G401 (cell line): ENCODE measurements at places on chromosomes 11 and 22.

GRCh38 chr22:24053481-24054226 lies 42.5 kb downstream of the CABIN1 start:
- DNase-seq = no peak

GRCh38 chr11:83612891-83613766 lies 327.0 kb upstream of the CCDC90B start:
- peak; percentile 71 for DNase-seq

GRCh38 chr22:42673898-42674401 lies 24.8 kb upstream of the CYB5R3 start:
- no peak for DNase-seq

GRCh38 chr11:86176165-86176884 lies 68.2 kb upstream of the EED start:
- no peak for DNase-seq

DNA sequence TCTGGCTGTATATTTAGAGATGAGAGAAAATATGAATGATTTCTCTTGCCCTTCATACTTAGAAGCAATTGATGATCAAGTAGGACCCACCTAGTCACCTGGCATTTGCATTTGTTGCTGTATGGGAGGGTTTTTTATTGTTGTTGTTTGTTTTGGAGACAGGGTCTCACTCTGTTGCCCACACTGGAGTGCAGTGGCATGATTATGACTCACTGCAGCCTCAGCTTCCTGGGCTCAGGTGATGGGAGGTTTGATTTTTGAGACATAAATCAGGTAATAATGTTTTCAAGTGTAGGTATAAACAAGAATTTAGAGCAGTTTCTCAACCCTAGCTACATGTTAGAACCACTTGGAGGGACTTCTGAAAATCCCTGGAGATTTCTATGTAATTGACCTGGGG lies 63.0 kb downstream of the TNRC6B start:
- DNase-seq = no peak

- DNase-seq = peak; percentile 87
These were observed 33.5 kb upstream of the GNAZ start for GRCh38 chr22:23036684-23037428.

- no peak for DNase-seq
These were observed 3.2 kb upstream of the CACNA1I start for GRCh38 chr22:39567135-39567946.

GRCh38 chr22:38419121-38419857 lies 35.7 kb downstream of the KCNJ4 start:
- no peak for DNase-seq

- no peak for DNase-seq
These were observed 27.6 kb downstream of the APLP2 start for GRCh38 chr11:130097285-130097684.

DNA sequence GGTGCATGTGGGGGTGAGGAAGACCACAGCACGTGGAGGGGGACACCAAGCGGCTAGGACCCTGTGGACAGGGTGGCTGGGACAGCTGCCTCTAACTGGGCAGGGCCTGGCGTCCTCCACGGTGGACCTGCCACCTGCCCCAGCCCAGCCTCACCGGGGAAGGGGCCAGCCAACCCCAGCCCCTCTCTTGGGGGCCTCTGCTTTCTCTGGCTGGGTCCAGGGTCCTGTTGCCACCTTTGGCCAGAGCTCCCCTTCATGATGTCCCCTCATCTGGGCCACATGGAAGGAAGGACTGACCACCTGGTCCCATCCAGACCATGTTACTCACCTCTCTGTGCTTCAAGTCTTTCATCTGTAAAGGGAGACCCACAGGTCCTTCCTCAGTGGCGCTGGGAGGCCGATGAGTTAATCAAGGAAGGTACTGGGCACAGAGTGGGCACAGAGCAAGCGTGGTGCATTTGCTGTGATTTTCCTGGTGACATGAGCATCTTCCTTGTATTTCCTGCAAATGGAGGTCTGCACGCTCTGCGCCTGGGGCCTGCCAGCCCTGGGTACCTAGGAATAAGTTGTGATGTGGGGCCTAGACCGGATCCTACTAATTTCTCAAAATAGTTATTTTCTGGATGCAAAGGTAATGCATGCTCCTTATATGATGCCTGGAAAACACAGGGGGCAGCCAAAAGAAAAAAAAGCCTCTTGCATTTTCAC lies 538.4 kb downstream of the TBC1D22A start:
- DNase-seq = no peak

GRCh38 chr11:120974466-120974865 lies 49.4 kb upstream of the TBCEL start:
- no peak for DNase-seq

DNA sequence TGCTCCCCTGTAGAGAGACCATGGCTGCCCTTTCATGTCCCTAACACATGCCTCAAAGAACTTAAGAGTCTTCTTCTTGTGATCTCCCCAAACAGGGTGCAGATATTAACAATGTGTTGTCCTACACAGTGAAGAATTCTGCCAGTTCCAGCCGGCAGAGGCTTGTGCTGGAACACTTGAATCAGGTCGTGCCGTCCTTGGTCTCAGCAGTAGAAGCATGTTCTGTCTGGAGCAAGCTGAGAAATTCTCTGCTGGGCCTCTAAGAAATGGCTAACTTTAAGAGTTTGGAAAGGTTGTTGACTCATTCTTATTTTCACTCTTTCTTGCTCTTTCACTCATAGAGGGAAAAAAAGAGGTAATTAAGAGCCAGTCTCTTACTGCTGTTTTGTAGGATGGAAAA lies 71.1 kb upstream of the SLC25A18 start:
- peak; percentile 74 for DNase-seq

DNA sequence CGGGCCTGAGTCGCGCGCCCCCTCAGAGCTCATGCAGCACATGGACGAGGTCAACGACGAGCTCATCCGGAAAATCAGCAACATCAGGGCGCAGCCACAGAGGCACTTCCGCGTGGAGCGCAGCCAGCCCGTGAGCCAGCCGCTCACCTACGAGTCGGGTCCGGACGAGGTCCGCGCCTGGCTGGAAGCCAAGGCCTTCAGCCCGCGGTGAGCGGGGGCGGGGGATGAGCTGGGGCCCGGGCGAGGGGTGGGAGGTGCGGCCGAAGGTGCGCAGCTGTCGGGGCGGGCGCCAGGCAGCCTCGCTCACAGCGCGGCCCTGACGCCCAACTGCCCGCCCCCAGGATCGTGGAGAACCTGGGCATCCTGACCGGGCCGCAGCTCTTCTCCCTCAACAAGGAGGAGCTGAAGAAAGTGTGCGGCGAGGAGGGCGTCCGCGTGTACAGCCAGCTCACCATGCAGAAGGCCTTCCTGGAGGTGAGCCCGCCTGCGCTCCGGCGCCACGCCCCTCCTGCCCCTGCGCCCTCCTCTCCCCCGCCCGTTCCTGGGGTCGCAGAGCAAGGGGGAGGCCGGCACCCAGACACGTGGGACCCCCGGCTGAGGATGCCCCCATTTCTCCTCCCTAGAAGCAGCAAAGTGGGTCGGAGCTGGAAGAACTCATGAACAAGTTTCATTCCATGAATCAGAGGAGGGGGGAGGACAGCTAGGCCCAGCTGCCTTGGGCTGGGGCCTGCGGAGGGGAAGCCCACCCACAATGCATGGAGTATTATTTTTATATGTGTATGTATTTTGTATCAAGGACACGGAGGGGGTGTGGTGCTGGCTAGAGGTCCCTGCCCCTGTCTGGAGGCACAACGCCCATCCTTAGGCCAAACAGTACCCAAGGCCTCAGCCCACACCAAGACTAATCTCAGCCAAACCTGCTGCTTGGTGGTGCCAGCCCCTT lies 20.5 kb downstream of the EPS8L2 start:
- no peak for DNase-seq

- no peak for DNase-seq
These were observed 56.5 kb downstream of the FLRT1 start for GRCh38 chr11:64092111-64092760.

DNA sequence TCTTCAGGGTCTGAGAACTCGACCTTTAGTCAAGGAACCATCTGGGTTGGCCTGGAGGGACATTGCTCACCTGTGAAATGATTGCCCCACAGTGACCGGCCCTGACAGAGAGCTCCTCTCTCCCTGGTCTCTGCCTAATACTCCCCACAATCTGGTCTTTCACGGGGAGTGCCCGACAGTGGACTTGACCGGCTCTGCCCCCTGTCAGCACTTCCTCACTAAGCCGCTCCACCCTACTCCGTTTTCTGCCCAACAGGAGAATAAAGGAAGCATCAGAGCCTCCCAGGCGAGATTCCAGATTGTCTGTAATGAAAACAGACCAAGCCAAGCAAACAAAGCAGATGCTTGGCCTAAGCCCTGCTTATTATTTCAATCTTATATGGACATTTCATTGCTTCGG lies 87.8 kb downstream of the FBXO7 start:
- no peak for DNase-seq

DNA sequence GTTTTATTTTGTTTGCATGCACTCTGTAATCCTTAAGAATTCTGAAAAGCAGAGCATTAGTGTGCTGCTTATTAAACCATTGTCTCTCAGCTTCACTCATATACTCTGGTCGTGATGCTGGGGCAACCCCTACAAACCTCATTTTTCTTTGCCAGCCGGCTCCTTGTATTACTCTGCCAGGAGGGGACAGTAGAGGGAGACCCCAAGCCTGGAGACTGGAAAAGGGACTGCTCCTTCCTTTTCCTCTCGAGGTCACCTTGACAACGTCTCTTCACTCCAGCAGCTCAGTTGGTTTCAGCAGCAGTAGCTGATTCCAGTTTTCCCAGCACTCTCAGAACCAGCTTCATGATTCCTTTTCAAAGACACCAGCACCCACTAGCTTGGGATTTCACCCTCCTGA lies 2.8 kb upstream of the JHY start:
- DNase-seq = no peak

DNA sequence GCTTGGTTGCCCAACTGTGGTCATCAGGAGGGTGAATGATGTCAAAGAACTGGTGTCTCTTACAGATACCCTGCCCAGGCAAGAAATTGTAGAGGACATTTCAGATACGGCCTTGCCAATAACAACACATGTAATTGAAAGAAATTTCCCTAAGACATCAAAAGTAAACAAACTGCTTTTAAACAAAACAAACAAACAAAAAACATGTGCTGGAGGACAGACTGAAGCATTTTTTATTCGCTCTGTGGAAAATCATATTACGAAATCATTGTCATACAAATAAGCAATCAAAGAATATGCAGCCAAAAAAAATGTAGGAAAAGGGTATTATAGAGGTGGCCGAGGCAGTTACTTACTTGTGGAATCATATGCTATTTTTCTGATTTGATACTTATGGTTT lies 52.1 kb upstream of the MYEOV start:
- no peak for DNase-seq

- DNase-seq = no peak
These were observed 28.8 kb downstream of the ACER3 start for GRCh38 chr11:76889411-76889975.

DNA sequence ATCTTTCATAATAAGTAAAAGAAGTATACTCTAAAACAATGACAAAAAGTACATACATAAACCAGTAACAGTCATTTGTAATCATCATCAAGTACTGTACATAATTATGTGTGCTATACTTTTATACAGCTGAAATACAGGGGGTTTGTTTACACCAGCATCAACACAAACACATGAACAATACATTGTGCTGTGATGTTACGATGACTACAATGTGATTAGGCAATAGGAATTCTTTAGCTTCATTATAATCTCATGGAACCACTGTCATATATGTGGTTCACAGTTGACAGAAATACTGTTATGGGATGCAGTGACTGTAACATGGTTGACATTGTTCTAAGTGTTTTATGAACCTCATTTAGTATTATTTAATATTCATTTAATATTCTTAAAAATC lies 914.4 kb upstream of the TENM4 start:
- no peak for DNase-seq

GRCh38 chr11:2104524-2105440 lies 34.4 kb downstream of the IGF2 start:
- no peak for DNase-seq

GRCh38 chr11:68116126-68116525 lies 5.1 kb downstream of the CHKA start:
- no peak for DNase-seq

DNA sequence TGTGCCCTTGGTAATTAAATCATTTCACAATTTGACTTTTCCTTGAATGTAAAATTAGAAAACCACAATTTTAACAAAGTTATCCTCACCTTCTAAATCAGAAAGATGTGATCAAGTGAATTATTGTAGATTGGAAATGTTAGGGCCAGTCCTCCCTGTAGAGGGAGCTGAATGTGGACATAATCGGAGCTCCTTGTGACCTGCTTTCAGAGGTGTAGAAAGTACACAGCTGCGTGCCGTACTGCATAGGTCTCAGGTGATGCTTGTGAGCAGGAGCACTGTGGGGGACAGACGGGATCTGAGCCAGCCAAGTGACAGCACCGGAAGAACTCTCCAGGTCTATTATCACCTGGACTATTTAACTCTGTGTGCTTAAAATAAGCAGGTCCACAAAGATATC lies 338.0 kb downstream of the AASDHPPT start:
- DNase-seq = peak; percentile 60

DNA sequence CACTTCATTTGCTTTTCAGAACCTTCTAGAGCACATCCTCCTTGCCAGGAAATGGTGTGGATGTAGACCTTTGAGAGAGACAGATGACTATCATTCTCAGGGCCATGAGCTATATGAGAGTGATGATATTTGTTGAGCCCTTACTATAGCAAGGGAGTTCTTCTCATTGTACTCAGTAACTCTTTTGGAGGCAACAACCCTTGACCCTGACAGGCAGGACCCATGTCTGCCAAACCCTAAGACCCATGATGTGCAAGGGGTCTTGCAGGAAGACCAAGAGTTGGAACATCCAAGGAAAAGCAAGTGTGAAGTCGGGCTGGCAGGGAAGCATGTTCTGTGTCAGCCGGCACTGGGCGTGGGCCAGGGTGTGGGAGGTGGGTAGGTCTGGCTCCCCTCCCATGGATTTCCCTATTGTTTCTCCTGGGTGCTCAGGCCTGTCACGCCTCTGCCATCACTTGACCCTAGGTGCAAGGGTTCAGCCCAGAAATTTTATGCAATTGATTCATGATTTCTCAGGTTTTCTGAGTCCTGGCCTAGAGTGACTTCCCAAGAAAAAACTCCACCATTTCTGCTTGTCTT lies 1.2 kb downstream of the FOLR3 start:
- DNase-seq = no peak

GRCh38 chr22:18055619-18056160 lies 22.1 kb upstream of the PEX26 start:
- DNase-seq = no peak

GRCh38 chr22:17824457-17824856 lies 50.2 kb upstream of the BID start:
- peak; percentile 70 for DNase-seq

GRCh38 chr11:120590472-120590871 lies 78.9 kb downstream of the GRIK4 start:
- DNase-seq = peak; percentile 72

DNA sequence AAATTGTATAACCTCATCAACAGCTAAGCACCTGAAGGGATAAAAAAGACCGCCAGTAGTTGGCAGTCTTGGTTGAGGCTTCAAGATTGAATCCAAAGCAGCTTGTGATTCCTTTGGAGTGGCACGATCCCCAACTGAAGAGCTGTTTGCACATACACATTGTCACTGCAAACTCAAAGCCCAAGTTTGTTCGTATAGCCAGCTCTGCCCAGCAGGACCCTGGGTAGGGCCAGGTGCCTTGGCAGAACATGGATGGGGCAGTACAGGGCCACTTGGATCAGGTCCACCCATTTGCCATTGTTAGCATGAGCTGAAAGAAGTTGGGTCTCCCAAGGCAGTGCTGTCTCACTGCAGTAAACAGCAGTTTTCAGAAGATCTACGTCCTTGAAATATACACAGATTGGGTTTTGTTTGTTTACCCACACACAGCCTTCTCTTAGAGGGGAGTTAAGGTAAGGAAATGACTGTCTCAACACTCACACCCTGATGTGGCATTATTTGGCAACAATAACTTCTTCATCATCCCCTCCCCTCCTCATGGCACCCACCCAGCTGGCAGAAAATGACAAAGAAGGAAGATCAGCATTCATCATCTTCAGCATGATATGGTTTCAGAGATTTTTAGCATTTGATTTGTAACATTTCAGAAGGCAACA lies 132.9 kb downstream of the COMMD9 start:
- DNase-seq = peak; percentile 89
